ENCODE measurements at places on chromosomes 5 and 9.

- DNase-seq, result peak; percentile 51
Measured at GRCh38 chr9:120363697-120364096, 216.3 kb downstream of the CDK5RAP2 start.

DNA sequence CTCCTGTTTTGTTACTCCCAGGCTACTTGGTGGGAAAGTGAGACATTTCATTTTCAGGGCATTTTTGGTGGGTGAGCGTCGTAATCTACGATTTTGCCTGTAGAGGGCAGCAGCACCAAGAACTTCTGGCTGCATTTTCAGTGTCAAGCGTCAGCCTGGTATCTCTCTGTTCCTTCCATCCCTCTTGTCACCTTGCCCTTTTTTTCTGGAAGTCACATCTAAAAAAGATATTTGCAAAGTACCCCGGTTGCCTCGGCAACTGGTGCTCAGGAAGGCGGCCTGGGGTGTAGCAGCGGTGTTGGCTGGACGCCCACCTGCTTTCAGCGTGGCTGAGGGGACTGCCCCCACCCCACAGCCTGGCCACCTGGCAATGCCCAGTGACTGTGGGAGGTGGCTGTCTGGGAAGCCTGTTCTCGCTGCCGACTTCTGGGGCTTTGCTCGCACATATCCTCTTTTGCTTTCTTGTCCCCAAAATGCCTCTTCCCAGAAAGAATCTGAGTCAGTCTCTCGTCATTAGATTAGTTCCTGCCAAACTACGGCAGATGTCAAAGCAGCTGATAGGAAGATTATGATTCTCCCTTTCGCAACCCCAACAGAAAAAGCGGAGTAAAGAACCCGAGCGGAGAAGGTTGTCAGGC is 84.5 kb downstream of the ACER2 start:
- DNase-seq, result peak; percentile 67

GRCh38 chr9:8733131-8733954 is 933.8 kb upstream of the DMAC1 start:
- peak; percentile 62 for DNase-seq

DNA sequence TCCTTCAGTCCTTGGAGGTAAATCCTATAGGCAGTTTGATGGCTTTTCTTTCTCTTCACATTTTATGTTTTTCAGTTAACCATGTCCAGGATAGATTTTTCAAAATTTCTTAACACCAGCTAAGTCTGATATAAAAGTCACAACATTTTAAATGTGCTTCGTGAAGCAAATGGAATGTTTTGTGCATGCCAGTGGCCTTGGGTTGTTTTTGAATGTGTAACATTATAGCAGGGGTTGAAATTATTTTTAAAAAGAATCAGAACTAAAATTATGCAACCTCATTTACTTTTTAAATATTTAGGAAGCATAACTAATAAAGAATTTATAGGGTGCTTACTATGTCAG is 201.1 kb downstream of the ARHGEF28 start:
- no peak for DNase-seq

GRCh38 chr5:66516550-66516949 is 79.6 kb upstream of the MAST4 start:
- DNase-seq, result no peak

- DNase-seq, result peak; percentile 85
Measured at GRCh38 chr9:127586537-127586936, 25.5 kb upstream of the STXBP1 start.

- no peak for DNase-seq
Measured at GRCh38 chr5:159511570-159511969, 181.3 kb upstream of the IL12B start.

DNA sequence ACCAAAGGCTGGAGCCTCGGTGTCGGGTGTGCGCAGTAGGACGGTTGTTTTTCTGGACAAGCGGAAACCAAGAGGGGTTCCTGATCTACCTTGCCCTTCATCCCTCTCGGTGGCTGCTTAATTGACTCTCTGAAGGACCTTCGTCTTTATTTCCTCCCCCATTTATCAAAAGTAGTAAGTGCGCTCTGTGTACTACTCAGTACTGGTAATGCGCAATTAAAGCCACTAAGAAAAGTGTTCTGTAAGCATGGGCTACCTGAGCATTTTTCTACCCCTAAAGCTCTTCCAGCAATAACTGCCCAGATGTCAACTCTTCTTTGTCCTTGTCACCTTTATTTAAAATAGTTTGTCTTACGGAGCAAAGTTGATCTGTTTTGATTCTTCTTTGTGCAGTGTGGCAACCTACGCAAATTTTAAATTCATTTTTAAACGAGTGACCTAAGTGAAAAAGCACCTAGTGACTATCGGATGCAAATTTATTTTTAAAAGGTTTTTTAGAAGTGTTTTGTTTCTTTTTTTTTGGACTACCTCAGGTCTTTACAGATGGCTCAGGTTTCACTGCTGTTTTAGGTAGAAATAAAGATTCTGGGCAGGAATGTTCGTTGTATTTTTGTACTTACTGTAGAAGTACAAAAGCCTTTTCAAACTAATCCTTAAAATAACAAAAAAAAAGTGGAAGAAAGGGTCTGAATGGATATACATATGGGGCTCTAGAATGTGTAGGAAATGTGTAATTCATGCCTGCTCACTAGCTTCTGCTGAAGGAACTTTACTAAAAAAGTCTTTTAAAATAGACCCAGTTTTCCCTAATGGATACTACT is 2.0 kb downstream of the JMY start:
- DNase-seq, result no peak

DNA sequence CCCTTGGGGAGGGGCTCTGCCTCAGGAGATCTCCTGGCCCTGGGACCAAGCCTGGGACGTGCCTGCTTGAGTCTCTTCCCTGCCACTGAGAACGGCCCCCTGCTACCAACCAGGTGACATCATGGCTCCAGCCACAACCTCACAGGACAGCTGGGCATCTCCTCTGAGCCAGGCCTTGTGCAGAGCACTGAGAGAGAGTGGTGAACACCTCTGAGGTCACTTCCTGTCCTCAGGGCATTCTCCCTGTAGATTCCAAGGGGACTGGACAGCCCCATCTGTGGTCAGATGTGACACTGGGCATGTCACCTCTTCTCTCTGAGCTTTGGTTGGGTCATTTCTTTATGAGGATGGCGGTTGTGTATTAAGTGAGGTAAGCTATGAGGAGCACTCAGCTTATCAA is 172.0 kb downstream of the MELK start:
- no peak for DNase-seq

- DNase-seq, result peak; percentile 83
Measured at GRCh38 chr5:81838307-81838906, 87.5 kb upstream of the SSBP2 start.

GRCh38 chr5:172860520-172861443 is 26.7 kb downstream of the ERGIC1 start:
- no peak for DNase-seq

All from mesendoderm (in vitro differentiated cells).